ENCODE measurements at places on chromosomes 1 and 21.

GRCh38 chr21:44005593-44005992 is 6.5 kb upstream of the TRAPPC10 start:
- DNase-seq = no peak

DNA sequence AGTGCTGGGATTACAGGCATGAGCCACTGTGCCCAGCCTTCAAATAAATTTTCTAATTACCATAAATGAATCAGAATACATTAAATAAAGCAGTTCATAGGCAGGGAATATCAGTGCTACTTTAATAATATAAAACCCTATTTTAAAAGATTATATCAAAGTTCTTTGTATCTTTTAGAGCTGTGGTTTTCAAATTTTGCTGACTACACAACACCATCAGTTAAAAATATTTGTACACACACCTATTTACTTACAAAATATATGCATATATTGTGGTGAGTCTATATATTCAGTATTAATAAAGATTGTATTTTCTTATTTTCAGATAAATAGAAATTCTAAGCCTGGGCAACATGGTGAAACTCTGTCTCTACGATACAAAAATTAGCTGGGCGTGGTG is 18.7 kb downstream of the B3GALNT2 start:
- no peak for DNase-seq

- no peak for DNase-seq
Observed at GRCh38 chr1:69252696-69253095, 315.0 kb upstream of the LRRC7 start.

- DNase-seq = no peak
Observed at GRCh38 chr1:203147376-203147775, 19.9 kb downstream of the ADORA1 start.

GRCh38 chr1:171226747-171227370 is 21.4 kb upstream of the FMO1 start:
- peak; percentile 35 for DNase-seq

- DNase-seq = no peak
Observed at GRCh38 chr1:58883037-58883887, 99.4 kb upstream of the JUN start.

- no peak for DNase-seq
Observed at GRCh38 chr1:91781901-91782622, 103.9 kb downstream of the TGFBR3 start.

GRCh38 chr21:25986928-25987327 is 183.6 kb downstream of the APP start:
- DNase-seq = no peak

- DNase-seq = peak; percentile 29
Observed at GRCh38 chr1:75233302-75233929, 99.2 kb downstream of the LHX8 start.

GRCh38 chr1:58664881-58665280 is 35.0 kb downstream of the MYSM1 start:
- DNase-seq = no peak

DNA sequence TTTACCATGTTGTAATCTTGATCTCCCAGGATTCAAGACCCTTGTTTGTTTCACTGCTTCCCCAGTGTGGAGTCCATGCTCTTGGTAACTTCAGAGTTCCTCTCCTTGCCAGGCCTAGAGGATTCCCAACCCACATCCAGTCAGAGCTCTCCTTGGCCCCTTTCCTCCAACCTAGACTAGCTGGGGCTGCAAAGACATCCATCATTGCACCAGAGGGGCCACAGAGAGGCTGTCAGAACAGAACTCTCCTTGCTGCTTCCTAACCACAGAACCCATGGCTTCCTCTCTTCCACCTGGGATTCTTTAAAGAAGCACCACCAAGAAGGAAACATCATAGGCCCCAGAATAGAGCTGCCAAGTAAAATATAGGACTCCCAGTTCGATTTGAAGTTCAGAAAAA is 81.0 kb downstream of the HMGB4 start:
- DNase-seq = no peak

DNA sequence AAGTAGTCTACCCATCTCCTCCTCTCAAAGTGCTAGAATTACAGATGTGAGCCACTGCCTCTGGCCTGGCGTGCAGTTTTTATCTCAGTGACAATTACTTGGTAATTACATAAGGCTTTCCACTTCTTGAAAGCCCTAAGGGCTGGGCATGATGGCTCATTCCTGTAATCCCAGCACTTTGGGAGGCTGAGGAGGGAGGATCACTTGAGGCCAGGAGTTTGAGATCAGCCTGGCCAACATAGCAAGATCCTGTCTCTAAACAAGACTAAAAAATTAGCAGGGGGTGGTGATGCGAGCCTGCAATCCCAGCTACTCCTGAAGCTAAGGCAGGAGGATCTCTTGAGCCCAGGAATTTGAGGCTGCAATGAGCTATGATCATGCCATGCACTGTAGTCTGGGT is 7.7 kb downstream of the HHAT start:
- no peak for DNase-seq

DNA sequence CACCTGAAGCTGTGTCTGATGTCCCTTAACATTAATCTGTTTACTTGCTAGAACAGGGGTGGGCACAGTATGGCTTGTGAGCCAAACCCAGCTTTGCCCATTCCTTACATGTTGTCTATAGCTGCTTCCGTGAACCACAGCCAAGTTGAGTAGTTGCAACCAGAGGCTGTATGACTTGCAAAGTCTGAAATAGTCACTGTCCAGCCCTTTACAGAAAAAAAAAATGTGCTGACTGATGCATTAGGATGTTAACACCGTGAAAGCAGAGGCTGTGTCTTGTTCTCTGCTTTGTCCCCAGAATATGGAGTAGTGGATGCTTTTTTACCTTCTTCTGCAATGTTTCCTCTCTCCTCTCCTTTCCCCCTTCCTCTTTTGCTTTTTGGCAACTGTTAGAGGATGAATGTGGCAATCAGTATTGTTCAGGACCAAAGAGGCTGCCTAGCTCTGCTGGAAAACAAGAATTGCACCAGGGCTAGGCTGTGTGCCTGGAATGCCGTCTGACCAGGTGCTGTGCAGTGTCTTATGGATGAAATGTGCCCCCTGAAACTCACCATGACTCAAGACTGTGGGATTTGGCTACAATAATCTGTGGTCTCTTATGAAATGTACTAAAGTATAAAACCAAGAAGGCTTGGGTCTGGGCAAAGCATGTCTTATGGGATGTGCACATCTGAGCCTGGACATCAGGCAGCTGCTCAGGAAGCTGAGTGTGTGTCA is 79.6 kb upstream of the GCLM start:
- no peak for DNase-seq

GRCh38 chr1:39181311-39181710 is 23.2 kb upstream of the MACF1 start:
- no peak for DNase-seq

DNA sequence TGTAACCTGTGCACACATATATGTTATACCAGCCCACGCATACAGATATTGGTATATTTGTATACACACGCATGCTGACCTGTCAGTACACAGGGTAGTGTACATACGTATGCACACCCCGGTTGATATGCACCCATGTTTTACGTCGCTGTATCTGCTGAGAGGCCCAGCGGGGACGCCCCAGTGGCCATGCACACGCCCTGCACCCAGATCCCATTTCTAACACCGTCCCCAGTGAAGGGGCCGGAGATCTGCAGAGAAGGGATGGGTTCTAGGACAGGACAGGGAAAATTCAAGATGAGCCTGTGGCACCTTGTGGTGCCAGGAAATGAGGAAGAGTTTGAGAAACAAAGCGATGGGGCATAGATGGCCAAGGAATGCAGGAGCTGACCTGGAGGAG is 57.2 kb upstream of the TTC34 start:
- DNase-seq = no peak

DNA sequence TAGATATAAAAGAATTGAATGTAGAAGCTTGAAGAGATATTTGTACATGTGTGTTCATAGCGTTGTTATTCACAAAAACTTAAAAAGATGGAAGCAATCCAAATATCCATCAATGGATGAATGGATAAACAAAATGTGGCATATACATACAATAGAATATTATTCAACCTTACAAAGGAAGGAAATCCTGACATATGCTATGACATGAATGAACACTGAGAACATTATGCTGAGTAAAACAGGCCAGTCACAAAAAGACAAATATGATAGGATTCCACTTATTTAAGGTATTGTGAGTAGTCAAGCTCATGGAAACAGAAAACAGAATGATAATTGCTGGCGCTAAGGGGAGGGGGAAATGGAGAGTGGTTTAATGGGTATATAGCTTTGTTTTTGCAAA is 47.0 kb upstream of the DYRK1A start:
- no peak for DNase-seq

- no peak for DNase-seq
Observed at GRCh38 chr1:113255720-113256347, 134.5 kb upstream of the MAGI3 start.

DNA sequence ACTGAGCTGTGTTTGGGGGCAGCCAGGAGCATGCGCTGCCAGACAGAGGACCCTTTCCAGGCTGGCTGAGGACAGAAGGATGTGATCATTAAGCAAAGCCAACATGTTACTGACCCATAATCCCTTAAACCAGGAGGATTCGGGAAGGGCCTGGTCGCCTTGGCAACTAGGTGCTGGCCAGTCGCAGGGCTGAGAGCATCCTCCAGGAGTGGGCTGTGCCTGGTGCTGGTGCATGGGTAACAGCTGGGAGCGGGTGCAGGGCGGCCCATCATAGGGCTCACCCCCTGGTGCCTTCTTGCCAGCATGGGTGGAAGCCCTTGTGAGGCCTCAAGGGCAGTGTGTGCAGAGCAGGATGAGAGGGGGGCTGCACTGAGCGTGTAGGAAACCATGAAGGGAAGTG is 17.2 kb downstream of the CDK18 start:
- DNase-seq = no peak

- peak; percentile 36 for DNase-seq
Observed at GRCh38 chr1:192311281-192311680, 5.5 kb upstream of the RGS21 start.

DNA sequence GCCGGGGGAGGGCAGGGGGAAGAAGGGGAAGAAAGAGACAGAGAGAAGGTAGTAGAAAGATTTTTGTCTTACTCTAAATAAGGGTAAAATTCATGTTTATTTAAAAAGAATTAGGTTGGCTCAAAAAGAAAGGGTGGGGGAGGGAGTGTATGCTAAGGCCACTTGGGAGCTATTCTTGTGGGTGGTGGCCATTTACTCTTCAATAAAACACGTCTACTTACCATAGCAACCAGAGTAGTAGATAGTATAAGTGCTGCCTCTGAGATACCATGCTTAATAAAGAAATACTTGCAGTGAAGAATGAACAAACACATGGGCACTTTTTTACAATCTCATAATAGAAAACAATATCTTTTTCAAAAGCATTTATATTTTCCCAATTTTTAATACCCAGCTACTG is 538.1 kb upstream of the PTBP2 start:
- DNase-seq = no peak

DNA sequence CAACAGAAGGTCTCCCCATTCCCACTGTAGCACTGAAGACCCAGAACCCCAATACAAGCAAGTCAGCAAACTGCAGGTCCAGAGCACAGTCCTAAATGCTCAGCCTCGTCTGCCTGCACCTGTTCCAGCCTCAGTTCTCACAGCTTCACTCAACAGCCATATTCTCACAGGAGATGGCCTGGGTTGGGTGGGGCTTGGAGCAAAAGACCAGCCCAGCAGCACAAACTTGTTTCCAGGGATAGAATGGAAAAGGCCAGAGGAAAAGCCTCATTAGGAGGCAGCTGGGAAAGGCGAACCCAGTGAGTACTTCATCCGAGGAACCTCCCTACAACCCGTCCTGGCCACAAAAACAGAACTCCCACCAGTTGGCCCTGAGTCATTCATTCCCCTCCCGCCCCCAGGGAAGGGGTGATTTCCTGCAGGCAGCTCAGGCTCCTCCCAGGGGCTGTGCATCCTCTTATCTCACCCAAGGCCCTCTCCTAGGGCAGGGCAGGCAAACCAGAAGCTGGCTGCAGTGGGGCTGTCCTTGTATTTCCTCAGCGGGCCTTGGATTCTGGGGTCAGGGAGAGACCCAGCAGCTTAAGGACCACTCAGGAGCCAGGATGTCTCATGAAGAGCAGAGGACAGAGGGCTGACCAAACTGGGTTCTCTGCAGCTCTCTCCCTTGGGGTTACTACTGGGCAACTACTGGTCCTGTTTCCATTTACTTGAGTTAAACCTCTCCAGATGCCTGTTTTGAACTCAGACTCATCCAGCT is 7.4 kb upstream of the MPL start:
- DNase-seq = no peak

GRCh38 chr1:15609631-15610030 is 7.6 kb upstream of the DDI2 start:
- DNase-seq = no peak

- DNase-seq = no peak
Observed at GRCh38 chr1:207565546-207566468, 69.8 kb downstream of the CR1 start.

DNA sequence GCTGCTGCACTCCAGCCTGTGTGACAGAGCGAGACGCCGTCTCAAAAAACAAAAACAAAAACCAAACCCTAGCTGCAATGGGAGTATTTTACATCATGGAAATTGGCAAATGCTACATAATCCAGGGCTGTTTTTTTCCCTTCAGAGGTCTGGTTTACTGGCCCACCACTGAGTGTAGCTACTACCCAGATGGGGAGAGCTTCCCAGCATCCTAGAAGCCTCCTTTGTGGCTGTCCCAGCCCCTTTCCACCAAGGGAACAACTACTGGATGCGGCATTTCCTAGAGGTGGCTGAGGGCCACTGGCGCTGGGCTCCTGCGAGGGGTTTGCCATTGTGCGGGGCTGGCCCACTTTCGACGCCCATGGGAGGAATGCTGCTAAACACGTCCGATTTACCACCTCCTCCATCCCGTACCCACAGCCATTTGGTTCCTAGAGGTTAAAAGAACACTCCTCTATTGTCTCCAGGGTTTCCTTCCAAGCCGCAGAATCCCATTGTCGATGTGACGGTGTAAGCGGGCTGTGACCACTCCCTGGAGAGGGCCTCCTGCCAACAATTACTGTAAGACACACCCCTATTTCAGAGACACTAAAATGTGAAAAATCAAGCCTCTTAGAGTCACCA is 55.4 kb downstream of the RUNX3 start:
- no peak for DNase-seq

DNA sequence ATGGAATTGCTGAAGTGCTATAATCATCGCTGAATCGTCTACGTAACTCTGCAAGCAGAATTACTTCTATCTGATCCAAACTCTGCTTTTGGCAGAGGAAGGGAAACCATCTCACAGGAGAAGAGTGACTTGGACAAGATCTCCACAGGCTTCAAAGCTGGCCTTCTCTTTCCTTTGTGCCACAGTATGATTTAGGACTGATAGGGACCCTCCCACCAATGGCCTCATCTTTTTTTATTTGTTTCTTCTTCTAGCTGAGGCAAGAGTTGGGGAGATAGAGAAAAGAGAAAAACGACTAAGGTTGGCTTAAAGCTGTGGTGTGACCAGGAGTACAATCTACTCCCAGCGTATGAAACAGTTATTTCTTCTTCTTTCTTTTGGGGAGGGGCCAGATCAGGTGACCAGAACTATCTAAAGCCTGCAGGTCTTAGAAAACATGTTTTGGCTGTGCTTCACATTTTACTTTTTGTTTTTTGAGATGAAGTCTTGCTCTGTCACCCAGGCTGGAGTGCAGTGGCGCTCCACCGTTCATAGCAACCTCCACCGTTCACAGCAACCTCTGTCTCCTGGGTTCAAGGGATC is 35.0 kb downstream of the ZNF496 start:
- DNase-seq = no peak

- DNase-seq = peak; percentile 41
Observed at GRCh38 chr21:29164323-29164942, 34.0 kb downstream of the MAP3K7CL start.

- no peak for DNase-seq
Observed at GRCh38 chr1:9200441-9200840, 34.1 kb upstream of the H6PD start.

GRCh38 chr1:30588311-30589073 is 134.9 kb downstream of the MATN1 start:
- no peak for DNase-seq

All from COR-L47 (cell line).